Activated CD4-positive, alpha-beta T cell treated with anti-CD3 and anti-CD28 coated beads for 48 hours (primary cell): ENCODE measurements at places on chromosomes 3 and 15.

DNA sequence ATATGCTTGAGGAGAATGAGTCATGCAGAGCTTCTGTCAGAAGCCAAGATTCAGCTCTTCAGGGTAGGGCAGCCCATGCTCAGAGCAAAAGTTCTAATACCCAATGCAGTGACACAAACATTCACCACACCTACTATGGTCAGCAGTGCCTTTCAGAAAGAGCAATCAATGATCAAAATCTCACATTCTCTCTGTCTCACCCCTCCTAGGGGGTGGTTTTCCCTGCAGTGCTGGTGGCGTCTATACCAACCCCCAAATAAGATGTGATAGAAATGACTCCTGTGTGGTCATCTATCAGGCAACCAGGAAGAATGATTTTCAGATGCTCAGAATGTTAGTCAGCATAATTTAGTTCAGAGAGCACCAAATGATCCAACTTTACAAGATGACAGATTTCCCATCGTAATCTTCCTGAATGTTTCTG, 385.3 kb downstream of the NTRK3 start:
- no peak for DNase-seq

GRCh38 chr15:67504796-67505195, 16.1 kb upstream of the C15orf61 start:
- DNase-seq = no peak

- DNase-seq = no peak
These were observed 14.7 kb downstream of the IL16 start for GRCh38 chr15:81211376-81211775.

DNA sequence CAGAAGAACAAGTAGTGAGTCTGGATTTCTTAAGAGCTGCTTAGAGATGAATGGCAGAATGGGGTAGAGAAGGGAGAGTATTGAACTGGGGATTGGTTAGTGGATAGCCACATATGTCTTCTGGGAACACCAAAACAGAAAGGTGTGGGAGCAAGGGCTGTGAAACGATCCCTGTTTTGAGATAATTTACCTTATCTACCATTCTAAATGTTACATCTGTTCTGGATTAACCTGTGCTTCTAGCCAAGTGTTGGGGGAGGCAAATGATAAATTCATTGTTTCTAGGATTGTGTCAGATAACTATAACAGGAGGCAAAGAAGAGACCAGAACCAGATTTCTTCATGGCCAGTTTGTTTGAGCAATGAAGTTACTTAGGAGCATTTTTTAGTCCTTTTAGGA, 8.4 kb downstream of the NR1D2 start:
- no peak for DNase-seq

DNA sequence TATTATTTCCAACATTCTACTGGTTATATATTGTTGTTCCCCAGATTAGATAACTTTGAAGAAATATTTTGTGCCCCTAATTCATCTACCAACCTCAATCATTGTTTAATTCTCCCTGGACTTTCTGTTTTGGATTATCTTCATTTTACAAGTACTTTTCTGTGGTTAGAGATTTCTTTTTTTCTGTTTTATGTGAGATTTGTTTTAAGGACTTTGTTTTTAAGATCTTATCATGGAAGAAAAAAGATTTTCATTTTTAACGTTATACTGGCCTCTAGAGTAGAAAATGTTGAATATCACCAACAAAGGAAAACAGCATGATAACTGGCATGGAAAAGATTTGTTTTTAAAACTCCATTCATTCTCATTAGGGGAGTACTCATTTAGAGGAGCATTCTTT, 210.9 kb upstream of the KCNMB2 start:
- DNase-seq = no peak

DNA sequence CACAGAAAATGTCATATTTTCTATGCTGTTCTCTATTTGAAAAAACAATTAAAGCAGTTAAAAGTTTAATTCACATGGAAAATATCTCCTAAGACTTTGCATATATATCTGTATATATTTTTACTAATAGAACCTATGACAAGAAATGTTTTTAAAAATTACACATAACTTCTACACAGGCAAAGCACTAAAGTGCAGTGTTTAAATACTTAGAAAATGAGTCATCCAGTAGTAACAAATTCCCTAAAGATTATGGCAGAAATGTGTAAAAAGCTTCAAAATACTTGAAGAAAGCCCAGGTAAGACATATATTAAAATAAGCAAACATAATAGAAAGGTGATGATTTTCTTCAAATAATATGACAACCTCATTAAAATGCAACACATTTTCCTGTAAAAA, 236.6 kb downstream of the TBC1D5 start:
- no peak for DNase-seq

- no peak for DNase-seq
These were observed 62.7 kb upstream of the FAM98B start for GRCh38 chr15:38391191-38391590.

- DNase-seq = no peak
These were observed 127.4 kb downstream of the TFG start for GRCh38 chr3:100836661-100837060.

DNA sequence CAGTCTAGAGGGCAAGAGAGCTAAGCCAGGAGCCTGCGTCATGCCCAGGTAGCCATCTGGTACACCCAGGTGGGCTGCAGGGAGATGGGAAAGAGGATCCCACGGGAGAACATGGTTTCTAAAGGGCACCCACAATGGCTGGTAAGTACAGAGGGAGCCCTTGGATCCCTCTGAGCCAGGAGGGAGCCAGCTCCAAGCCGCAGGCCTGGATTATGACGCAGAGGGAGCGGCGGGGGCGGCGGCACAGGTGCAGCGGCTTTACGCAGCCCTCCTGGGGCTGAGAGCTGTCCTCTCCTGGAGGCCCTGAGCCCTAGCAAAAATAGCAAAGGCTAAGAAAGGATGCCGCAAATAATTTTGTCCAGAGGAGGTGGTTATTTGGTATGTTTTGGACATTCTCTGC, 2.8 kb downstream of the CAV3 start:
- DNase-seq = no peak

DNA sequence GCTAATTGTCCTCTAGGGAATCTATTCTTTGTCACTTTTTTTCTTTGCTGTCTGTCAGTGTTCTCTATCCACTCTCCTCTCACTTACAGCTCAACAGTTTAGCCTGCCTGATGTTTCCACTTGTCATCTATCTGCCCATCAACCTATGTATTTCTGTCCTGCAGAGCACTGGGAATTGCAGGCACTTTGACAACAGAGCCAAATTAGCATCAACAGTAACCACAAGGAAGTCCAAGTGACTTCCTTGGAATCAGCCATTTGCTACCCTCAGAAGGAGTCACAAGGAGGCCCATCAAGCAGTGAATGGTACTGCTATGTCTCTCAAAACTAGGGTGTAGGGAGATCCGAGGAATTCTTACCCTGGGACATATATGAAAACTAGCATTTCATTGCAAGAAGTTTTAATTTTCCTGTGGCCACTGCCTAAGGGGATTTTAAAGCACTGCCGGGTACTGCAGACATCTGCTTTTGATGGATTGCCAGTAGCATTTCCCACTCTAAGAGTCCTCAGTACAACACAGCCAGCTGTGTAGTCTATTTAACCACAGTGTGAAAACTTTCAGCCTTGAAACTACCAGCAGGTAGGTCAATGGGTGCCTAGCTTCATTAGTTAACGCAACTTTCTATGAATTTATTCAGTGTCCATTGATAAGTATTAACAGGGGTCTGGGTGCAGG, 898.8 kb downstream of the NTRK3 start:
- no peak for DNase-seq

- no peak for DNase-seq
These were observed 39.2 kb upstream of the MAPKBP1 start for GRCh38 chr15:41735046-41735445.

GRCh38 chr3:50848308-50848707, 173.6 kb downstream of the DOCK3 start:
- DNase-seq = no peak

DNA sequence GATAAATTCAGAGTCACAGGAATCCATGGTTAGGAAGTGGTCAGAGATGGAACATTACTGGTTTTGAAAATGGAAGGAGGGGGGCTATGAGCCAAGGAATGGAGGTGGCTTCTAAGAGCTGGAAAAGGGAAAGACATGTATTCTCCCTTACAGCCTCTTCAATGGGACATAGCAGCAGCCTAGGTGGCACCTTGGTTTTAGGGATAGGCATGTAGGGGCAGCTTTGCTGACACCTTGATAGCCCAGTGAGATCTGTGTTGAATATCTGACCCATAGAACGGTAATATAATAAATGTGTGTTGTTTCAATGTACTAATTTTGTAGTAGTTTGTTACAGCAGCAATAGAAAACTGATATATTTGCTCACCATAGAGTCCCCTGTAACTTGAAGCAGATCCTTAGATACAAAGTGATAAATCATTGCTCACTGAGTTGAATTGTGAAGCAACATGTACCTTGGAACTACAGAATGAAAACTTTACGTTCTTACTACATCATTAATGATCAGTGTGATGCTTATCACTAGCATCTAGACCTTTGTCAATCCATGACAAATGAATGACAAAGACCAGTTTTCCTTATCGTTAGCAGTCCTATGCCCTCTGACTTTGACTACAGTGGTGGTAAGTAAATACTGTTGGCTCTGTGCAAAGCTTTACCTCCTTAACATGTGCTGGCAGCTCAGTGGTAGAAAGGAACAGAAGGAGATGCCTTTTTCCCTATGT, 53.8 kb downstream of the TMEM45A start:
- DNase-seq = no peak

GRCh38 chr3:136516656-136517055, 235.5 kb downstream of the STAG1 start:
- no peak for DNase-seq
